NT2/D1 (cell line): ENCODE measurements at places on chromosomes 2 and 18.
A peak's percentile ranks its signal among the peaks of the same experiment; 100 is the strongest.

DNA sequence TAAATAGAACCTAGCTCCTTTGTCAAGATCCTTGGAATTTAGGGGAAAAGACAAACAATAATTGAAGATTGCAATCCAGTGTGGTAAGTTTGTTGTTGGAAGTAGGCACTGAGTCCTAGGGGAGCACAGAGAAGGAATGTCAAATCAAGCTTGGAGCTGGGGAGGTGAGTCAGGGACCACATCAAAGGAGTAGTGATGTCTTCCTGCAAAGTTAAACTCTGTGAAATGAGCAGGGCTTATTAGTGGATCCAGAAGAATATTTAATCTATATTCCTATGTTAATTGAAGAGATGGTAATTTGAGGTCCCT is 41.7 kb upstream of the NABP1 start:
- no peak for DNase-seq

DNA sequence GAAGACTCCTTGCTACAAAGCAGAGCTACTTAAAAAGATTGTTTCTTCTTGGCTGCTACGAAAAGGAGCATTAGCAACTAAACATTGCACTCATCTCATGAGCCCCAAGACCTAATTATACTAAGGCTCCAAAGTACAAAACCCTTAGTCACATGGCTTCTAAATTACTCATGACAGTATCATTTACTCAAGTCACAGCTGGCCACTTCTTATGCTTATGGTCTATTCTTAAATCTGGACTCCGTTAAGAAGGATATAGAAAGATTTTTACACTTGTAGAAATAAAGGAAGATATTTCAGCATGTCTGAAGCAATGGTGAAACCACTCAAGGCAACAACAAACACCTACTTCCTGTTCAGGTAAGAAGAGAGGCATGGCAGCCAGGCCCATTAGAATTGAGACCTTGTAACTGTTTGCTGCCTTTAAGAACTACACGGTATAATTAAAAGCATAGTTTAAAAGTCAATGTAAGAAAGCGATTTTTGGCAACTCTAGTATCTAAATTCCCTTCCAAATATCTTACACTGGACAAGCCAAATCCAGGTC is 12.7 kb downstream of the ANKRD44 start:
- DNase-seq: no peak

GRCh38 chr18:35038881-35039491 is 2.2 kb upstream of the MAPRE2 start:
- no peak for DNase-seq

DNA sequence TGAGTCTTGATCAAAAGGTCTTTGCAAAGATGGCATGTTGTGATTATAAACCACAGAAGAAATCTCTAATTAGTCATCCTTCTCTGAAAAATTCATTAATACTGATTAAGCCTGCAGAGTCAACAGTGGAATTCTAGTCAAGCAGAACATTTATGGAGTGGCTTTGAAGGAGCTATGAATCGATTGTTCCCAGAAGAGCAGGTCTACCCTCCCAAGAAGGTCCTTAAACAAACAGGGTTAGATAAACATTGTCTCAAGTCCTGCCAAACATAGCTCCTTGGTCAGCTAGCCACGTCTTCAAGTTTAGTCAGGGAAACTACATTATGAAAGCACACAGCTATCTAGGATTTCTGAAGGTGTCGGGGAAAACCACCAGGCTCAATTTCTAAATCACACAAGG is 88.9 kb downstream of the ITGA4 start:
- DNase-seq: no peak

DNA sequence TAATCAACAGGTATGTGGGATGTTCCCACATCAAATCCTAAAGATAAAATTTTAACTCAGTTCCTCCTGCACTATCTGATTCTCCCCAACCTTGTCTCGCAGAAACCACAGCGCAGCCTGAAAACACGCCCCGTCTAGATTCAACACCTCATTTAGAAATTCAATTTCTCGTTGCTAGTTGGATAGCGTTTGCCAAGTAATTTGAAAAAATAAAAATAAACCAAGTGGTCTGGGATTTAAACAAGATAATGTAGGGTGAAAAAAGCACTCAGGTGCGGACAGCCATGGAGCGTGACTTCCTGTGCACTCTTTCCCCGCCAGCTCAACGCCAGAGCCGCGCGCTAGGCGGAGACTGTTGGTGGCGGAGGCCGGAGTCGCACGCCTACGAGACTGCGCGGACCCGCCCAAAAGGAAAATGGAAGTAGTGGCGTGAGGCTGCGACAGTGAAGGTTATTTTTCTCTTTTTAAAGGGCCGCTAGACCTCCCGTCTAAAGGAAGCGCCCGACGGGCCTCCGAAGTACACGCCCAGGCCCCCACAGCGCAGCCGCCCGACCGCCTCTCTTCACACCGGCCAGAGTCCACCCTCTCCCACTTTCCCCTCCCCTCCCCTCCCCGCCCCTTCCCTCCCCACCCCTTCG is 615 bp upstream of the CCNT2 start:
- peak; percentile 78 for DNase-seq

- peak; percentile 32 for DNase-seq
Measured at GRCh38 chr18:53567929-53568574, 656.4 kb downstream of the MBD2 start.

GRCh38 chr2:147844697-147845410 is at the start of gene ACVR2A:
ACVR2A (plus strand) TSS chr2:147845029; CDS start chr2:147845153, 124 bp downstream.
- peak; percentile 23 for DNase-seq

DNA sequence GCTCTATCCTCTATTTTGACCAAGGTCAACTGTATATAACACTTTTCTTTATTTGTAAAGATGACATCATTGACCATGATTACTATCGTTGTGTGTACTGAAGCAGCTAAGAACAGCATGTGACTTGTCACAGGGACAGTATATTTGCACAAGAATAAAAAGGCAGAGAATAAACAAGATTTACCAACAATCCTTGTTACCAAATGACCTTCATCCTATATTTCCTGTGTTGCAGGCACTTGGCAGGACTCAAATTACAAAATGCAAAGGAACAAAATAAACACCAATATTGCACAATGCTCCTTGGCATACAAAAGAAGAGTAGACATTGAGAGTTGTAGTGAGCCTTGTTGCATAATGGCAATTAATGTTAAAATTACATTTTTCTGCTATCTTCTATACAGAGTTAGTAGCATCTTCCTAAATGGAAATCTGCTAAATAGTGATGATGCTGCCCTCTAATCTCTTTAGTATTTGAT is 61.8 kb downstream of the RFTN2 start:
- DNase-seq: no peak

DNA sequence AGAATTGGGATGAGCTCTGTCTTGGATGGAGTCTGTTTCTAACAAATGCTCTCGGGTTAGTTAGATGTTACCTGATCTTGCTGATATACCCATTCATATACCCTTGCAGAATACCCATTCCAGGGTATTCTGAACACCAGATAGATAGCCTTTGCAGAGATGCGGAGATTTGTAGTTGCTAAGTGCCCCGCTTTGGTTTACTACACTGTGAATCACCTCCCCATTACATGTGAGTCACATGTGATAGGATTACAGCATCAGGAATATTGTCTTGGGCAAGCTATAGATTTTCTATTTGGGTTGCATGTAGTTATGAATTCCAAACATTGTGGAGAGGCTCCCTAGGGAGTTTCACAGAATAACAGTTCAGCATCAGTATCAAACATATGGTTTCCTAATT is 3.8 kb downstream of the VSNL1 start:
- DNase-seq: no peak

- DNase-seq: no peak
Measured at GRCh38 chr2:182682210-182682609, 33.8 kb upstream of the DNAJC10 start.

- no peak for DNase-seq
Measured at GRCh38 chr18:13437796-13438506, 219.4 kb downstream of the LDLRAD4 start.

GRCh38 chr2:86012007-86012712 is 93.5 kb downstream of the POLR1A start:
- no peak for DNase-seq

DNA sequence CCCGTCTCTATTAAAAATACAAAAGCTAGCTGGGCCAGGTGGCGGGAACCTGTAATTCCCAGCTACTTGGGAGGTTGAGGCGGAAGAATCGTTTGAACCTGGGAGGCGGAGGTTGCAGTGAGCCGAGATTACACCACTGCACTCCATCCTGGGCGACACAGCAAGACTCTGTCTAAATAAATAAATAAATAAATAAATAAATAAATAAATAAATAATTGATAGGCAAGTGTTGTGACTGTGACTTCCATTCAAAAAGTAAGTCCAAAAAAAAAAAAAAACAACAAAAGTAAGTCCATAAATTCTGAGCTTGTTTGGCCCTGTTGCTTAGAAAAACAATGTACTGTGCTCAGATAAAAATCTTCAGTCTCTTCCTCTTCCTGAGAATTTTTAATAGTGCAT is 2.2 kb downstream of the STON1 start:
- DNase-seq: no peak

GRCh38 chr2:190533968-190534309 is 583 bp downstream of the NEMP2 start:
- no peak for DNase-seq

GRCh38 chr18:27863780-27864430 is 313.0 kb downstream of the CDH2 start:
- DNase-seq: no peak

DNA sequence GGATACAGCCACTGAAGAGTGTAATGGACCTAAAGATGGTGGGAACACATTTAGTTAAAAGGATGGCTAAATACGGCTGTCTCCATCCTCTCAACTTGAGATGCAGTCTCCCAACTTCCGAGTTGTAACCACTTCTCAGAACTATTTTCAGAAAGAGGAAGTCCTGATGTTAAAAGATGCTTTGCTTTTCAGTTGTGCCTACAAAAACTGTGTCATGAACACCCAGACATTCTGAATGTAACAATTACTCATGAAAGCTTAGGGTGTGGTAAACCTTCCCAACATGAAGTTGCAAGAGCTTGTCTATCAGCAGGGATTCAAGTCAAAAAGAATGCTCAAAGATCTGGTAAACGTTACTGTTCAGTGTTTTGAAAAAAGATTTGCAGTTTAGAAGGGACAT is 147.9 kb downstream of the DOCK10 start:
- DNase-seq: no peak

DNA sequence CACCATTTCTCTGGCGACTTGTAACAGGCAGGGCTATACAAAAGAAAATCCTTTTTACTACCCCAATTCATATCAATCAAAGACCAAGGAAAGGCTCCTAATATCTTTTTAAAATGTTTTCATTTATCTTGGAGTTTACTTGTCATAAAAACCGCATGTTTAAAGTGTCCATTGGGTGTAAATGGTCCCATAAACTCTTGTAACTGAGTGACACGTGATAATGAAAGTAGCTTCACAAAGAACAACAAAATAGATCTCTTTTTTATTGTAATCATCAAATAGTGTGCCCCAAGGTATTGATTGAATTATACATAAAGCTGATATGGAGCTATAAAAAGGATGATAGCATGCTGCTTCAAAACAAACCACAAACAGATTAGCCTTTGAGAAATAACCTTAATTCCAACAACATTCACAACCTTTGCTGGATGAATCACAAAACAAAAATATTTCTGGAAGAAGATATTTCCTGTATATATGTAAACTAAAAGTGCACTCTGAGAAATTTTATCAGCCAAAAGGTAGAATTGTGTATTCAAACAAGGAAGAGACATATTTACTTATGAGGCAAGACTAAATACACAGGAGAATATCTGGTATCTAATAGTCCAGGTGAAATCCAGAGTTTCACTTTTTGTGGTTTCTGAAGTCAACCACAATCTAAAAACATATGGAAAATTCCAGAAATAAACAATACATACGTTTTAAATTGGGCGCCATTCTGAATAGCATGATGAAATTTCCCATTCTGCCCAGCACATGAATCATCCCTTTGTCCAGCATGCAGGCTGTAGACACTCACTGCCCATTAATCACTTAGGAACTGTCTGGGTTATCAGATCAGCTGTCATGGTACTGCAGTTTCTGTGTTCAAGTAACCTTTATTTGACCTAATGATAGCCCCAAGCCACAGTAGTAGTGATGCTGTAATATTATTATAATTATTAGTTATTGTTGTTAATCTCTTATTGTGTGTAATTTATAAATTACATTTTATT is 237.5 kb downstream of the PIK3C3 start:
- no peak for DNase-seq

GRCh38 chr2:129798626-129799025 is 180.8 kb upstream of the RAB6C start:
- DNase-seq: no peak

DNA sequence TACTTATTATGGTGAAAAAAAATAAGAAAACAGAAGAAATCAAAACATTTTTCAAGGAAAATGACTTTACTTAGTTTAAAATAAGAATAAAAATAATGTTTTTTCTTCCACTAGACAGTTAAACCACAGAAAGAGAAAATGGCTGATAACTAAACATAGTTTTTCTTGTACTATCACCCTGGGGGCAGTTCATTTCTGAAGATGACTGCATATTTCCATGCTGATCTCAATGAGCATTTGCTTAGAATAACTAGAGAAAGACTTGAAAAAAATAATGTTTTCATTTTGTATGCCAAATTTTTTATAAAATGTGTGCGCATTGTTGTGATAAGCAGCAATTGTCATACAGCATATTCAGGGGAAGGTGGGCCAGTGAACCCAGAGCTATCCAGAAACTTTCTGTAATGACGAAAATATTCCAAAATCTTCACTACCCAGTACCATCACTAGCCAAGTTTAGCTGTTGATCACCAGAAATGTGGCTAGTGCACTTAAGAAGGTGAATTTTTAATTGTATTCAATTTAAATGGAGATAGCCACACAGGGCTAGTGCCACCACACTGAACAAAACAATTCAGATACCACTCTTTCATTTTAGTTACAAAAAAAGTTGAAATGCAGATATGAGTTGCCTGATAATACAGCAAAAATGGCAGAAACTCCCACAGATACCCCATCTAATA is 513.4 kb upstream of the NETO1 start:
- DNase-seq: no peak

GRCh38 chr2:38602136-38602731 is 494 bp downstream of the HNRNPLL start:
- DNase-seq: no peak

DNA sequence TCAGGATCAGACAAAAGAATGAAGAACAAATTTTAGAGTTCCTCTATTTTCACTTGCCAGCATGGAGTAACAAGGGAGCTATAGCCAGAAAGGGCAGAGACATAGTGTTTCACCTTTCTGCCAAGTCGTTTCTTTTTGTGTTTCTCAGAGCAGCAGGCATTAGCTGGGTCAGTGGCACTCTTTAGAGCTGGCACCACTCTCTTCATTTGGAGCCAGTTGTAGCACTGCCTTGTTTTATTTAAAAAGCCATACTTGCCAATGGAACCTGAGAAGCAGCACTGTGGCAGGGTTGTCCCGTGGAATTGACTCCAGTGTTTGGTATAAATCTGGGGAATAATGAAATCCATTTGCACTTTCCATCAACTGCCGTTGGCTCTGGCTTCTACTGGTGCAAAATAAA is 64.0 kb downstream of the LRRTM4 start:
- no peak for DNase-seq

- DNase-seq: no peak
Measured at GRCh38 chr18:13501891-13502290, 224.5 kb downstream of the FAM210A start.
